ENCODE measurements at places on chromosomes 4 and X.

GRCh38 chrX:97229318-97229717 lies 345.6 kb downstream of the RPA4 start:
- DNase-seq = no peak

DNA sequence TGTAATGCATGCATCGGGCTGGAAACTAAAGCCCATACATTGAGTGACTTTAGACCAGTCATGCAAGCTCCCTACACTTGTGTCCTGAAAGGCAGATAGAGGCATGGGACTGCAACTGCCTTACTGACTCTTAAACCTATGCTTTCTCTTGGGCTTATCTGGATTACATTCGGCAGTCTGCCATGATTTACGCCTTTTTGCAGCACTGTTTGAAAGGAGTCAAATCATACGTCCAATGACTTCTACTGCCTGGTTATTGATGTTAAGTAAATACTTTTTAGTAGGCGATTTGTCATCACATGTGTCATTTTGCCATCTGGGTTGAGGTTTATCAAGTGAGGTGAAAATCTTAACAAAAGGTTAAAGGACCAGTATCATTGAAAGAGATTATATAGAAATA lies 31.5 kb downstream of the SORBS2 start:
- DNase-seq = no peak

- DNase-seq = peak; percentile 18
Measured at GRCh38 chr4:3791910-3792542, 25.8 kb downstream of the ADRA2C start.

DNA sequence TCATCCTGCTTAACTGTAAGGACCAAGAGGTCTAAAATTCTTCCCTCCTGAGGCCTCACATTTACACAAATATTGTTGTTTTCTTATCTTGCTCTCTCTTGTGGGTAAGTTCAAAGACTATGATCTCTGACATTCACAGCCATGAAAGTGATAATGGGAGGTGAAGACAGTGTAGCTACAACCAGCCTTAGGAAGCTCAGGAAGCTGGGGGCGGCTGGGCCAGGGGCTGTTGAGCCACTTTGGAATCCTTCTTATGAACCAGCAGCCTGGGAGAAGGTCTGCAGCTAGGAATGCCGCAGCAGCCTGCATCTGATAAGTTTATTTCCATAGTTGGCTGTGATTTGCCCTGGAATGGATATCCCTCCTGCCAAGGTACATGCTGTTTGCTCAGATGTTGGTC lies 316.2 kb downstream of the STIM2 start:
- DNase-seq = no peak

DNA sequence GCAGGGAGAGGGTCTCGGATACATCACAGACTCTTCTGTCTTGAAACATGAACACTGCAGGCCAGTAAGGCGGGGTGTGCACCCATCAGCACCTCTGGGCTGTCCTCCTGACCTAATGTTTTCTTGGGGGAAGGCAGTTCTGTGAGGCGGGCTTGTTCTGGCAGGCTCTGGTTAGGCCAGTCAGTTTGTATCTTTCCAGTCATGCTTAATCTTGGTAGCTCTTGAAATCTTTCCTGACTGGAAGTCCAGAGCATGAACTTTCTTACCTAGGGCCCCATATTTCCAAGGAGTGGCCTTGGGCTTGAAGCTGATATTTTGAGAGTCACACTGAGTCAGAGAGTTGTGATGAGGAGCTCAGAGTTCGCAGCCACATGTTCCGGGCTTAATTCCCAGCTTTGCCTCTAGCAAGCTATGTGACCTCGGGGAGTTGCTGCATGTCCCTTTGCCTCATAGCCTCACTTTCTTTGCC lies 54.2 kb upstream of the RASSF6 start:
- DNase-seq = peak; percentile 77

- DNase-seq = no peak
Measured at GRCh38 chrX:153406011-153406410, 4.9 kb upstream of the PNMA6E start.

GRCh38 chrX:124333862-124334261 lies 1.4 kb downstream of the TEX13D start:
- no peak for DNase-seq

DNA sequence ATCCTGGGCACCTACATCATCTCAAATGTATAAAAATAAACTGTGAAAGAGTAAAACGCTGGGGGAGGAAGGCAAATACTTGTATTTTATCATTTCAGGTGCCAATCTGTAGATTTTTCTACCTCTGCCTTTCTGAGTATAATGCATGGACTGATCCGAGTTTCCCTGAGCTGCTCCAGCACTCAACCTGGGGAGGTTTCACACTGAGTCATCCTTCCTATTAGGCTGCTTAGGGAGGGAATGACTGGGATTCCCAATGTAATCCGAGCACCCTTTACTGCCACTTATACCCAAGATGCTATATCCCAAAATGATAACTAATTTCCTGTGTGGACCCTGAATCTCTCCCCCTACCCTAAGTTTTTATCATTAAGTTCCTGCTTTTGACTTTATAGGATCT lies 126.6 kb downstream of the HNRNPD start:
- no peak for DNase-seq
